ENCODE measurements at places on chromosomes 2 and 18.

DNA sequence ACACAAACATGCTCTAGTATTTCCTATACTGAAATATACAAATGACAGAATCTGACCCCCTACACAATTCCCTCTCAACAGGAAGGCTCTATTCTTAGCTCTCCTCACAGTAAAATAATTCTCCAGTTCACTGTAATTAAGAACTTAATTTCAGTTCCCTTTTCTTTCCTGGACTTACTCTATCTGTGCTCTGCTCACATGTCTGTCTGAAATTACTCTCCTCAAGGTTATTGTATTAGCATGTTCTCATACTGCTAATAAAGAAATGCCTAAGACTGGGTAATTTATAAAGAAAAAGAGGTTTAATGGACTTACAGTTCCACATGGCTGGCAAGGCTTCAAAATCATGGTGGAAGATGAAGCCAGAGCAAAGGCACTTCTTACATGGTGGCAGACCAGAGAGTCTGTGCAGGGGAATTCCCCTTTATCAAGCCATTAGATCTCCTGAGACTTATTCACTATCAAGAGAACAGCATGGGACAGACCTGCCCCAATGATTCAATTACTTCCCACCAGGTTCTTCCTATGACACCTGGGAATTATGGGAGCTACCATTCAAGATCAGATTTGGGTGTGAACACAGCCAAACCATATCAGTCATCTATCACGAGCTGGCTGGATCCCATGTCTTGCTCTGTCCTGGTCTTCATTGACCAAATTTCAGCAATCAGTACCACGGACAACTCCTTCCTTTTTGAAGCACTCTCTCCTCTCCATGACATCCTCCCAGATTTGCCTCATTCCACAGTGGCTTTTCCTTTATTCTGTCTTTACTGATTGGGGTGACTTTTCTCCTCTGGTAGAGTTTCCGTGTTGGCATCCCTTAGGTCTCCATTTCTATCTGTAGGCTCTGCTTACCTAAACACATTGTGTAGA is 110.9 kb downstream of the GALR1 start:
- no peak for DNase-seq

- no peak for DNase-seq
Observed at GRCh38 chr2:62383846-62384245, 122.1 kb downstream of the TMEM17 start.

- peak; percentile 70 for DNase-seq
Observed at GRCh38 chr2:221571025-221571550, 1.0 kb downstream of the EPHA4 start.

DNA sequence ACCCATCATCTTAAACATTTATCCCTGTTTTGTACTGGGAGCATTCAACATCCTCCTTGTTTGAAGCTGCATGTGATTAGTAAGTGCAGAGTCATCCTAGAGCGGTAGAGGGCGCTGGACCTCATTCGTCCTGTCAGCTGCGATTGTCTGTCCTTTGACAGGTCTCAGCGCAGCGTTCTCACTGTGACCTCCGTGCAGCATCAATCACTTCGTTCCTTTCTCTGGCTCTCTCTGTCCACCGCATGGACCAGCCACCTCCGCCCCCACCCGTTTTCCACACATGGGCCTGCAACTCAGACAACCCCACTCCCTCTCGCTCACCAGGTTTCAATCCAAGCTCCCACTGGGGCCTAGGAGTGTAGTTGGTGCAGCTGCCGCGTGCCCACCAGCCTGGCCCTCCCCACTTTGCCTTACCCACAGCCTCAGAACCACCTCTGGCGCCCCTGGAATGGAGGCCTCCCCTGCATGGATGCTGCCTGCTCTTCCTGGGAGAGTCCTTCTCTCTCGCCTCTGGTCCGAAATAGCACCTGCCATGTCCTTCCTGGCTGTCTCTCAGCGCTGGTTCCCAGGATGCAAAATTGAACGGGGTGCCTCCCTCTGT is 90.5 kb downstream of the NDUFA10 start:
- peak; percentile 50 for DNase-seq

DNA sequence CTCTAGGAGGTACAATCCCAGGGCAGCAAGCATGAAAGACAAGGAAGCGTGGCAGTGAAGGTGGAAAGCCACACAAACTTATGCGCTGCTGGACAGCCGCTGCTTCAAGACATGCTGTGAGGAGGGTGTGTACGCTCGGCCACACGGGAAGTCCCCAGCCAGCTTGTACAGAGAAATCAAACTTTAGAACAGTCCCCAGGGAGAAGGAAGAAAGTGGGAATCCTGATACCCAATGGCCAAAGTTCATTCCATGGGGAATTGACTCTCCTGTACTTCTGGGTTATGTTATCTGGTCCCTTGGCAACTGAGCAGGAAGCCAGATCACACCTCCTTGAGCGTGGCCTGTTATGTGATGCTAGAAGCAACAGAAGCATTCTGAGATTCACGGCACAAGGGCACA is 86.1 kb upstream of the BOD1L2 start:
- DNase-seq = no peak

GRCh38 chr2:178088774-178089270 is 16.2 kb upstream of the PDE11A start:
- DNase-seq = no peak

DNA sequence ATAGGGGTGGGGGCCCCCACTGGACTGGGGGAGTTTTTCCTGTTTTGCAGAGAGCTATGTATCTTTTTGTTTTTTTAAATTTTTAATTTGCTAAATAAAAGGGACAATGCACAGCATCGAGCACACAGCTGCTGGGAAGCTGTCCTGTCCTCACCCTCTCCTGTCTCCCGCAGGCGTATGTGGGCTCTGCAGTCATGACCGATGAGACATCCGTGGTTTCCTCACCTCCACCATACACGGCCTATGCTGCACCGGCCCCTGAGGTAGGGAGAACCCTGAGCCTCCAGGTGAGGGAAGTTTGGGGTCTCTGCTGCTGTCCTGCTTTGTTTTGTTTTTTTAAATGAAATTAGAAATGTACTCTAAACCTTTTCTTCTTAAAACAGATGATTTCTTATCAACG is 27.6 kb downstream of the PLEKHB2 start:
- no peak for DNase-seq

- DNase-seq = no peak
Observed at GRCh38 chr2:240247868-240248720, 107.6 kb upstream of the OTOS start.

- DNase-seq = no peak
Observed at GRCh38 chr2:3611589-3611988, 16.7 kb downstream of the COLEC11 start.

Data from NCI-H69 (cell line).